ENCODE measurements at places on chromosomes 16 and 17. TPM values are rescaled to one million over a fixed set of nuclear protein-coding genes. Genes with fewer than 3 reads are reported as not detected.

GRCh38 chr16:4270091-4270490 is 2.7 kb downstream of the TFAP4 start:
- ATAC-seq: no peak

- no peak for ATAC-seq
These were observed 336.2 kb downstream of the XYLT1 start for GRCh38 chr16:17134586-17134985.

DNA sequence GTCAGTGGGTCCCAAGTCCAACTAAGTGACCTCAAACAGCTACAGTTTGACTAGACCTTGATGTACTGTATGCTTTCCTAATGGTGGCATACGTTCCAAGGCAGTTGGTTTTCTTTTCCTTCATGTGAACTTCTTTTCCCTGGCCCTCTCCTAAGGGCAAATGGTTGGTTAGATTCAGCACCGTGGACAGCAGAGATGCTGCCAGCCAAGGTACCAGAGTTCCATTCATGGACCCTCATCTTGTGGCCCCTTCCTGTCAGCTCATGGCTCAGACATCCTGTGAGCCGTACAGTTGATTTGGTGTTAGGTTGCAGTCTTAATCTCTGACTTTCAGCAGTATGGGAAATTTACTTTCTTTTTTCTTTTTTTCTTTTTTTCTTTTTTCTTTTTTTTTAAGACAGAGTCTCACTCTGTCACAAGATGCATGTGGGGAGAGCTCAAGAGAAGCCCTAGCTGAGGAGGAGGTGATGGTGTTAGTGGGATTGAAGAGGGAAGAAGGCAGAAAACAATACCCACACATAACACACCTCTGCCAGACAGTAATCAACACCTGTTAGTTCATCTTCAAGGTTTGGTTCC is 122.4 kb downstream of the USP31 start:
- ATAC-seq: peak; percentile 20

DNA sequence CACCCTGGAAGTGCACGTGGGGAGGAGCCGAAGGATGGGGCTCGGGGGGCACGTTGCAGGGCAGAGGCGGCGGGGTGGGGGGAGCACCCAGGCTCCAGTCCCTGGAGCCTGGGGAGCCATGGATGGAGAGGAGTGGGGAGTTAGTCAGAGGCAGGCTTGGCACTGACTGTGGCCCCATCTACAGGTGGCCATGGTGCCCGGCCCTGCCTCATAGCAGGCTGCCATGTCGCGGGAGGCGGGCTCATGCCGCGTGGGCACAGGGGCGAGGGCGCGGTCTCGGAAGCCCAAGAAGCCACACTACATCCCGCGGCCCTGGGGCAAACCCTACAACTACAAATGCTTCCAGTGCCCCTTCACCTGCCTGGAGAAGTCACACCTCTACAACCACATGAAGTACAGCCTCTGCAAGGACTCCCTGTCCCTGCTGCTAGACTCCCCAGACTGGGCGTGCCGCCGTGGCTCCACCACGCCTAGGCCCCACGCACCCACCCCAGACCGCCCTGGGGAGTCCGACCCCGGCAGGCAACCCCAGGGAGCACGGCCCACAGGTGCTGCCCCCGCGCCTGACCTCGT is 3.0 kb downstream of the PRR35 start:
- no peak for ATAC-seq

CXCL16 gene
- total RNA-seq: 2.2 TPM

GRCh38 chr17:30957741-30958140 is 13.1 kb upstream of the RNF135 start:
- no peak for ATAC-seq

ENPP7 gene
- 0.57 TPM for total RNA-seq

GRCh38 chr17:15233022-15233805 is 31.9 kb downstream of the PMP22 start:
- peak; percentile 79 for ATAC-seq

DNA sequence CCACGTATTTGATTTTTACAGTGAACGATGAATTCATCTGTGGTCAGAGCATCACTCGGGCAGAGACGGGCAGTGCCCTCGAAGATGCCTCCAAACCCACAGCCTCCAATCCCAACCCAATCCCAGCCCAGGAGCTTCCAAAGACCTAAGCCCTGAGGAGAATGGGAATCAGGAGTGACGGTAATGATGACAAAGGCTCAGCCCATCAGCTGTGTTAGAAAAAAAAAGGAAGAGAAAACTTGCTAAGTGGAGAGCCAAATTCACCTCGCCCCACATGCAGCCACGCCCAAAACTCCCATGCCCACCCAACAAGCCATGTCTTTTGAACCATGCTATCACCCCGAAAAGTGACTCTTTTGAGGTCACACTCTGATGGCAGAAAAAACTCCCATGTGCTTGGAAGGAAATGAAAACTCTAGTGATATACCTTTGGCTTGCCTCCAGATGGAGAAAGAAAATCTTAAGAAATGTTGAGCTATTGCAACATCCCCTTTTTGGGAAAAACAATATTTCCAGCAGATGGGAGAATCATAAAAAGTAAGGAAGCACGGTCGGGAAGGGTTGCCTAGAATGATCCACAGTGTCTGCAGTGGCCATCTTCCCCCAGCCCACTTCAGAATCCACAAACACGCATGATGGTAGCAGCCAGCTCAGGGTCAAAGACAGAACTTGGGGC is 37.7 kb downstream of the XYLT1 start:
- peak; percentile 50 for ATAC-seq

- ATAC-seq: no peak
These were observed 318.9 kb downstream of the MAP2K6 start for GRCh38 chr17:69733171-69734012.

DNA sequence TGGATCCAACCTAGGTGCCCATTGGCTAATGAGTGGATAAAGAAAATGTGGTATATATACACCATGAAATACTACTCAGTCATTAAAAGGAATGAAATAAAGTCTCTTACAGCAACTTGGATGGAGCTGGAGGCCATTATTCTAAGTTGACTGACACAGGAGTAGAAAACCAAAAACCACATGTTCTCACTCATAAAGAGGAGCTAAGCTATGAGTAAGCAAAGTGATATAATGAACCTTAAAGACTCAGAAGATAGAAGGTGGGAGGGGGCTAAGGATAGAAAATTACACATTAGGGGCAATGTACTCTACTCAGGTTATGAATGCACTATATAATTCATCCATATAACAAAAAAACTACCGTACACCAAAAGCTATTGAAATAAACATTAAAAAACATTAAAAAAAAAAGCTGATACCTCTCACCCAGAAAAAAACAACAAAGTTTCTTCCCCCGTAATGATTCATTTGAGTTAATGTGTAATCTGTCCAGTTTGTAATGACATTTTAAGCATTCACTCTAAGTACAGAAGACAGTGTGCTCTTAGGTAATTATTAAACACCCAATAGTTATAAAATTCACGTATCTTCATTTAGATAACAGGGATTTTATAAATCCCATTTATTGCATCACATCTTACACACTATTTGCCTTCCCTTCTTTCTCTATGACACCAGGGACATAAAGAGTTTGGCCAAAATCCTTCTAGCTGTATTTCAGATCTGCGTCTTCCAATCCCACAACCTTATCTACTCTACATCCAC is 941.5 kb downstream of the CDH11 start:
- ATAC-seq: no peak

DNA sequence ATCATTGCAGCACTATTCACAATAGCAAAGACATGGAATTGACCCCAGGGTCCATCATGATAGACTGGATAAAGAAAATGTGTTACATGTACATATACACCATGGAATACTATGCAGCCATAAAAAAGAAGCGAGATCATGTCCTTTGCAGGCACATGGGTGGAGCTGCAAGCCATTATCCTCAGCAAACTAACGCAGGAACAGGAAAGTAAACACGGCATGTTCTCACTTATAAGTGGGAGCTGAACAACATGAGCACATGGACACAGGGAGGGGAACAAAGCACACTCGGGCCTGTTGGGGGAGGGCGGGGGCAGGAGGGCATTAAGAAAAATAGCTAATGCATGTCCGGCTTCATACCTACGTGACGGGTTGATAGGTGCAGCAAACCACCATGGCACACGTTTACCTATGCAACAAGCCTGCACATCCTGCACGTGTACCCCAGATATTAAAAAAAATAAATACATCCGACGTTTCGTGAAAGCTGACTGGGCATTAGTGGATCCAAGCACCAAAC is 28.9 kb downstream of the ZNF778 start:
- ATAC-seq: no peak

GRCh38 chr17:82880620-82881323 is 41.0 kb upstream of the ZNF750 start:
- ATAC-seq: no peak

GRCh38 chr16:85327731-85328675 is 215.7 kb upstream of the CIBAR2 start:
- peak; percentile 80 for ATAC-seq

- peak; percentile 95 for ATAC-seq
These were observed 6.6 kb downstream of the KCNAB3 start for GRCh38 chr17:7922845-7923628.

GRCh38 chr16:81748476-81749198 is 30.5 kb upstream of the PLCG2 start:
- ATAC-seq: no peak

SLC2A4 gene
- total RNA-seq: 0.66 TPM

DNA sequence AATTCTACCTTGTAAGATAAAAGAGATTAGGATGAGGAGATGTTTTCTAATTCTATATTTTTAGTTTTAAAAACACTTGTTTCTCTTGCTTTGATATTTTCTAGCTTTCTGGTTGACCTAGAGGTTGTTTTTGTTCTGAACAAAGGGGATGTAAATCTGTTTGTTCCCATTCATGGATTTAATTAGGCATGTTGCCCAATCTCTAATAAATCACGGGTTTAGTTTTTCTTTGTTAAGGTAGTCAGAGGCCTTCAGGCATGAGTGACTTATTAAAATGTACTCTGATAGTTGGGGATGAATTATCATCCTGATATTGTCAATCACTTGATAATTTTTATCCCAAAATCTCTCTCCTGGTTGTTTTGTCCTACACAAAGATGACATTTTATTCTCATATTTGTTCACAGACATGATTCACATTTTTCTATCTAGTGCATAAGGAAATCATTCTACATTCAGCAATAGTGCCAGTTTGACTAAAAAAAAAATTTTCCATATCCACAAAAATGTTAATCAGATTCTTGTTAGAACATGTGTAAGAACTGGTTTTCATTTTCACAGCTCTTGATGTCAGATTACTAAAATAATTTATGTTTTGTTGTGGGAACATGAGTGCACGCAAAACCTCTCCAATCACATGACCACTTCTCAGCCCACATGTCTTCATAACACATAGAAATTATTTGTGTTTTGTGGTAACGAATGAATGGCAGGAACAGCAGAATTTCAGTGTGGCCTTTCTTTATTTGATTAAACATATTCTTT is 95.7 kb upstream of the AKTIP start:
- ATAC-seq: no peak
